Stimulated activated CD8-positive, alpha-beta memory T cell treated with anti-CD3 and anti-CD28 coated beads, Interleukin-7, amount 100 ng/mL, for 1 hour (primary cell): ENCODE measurements at places on chromosomes 1 and 21.

GRCh38 chr1:51667561-51667960, 50.7 kb downstream of the OSBPL9 start:
- DNase-seq = no peak

DNA sequence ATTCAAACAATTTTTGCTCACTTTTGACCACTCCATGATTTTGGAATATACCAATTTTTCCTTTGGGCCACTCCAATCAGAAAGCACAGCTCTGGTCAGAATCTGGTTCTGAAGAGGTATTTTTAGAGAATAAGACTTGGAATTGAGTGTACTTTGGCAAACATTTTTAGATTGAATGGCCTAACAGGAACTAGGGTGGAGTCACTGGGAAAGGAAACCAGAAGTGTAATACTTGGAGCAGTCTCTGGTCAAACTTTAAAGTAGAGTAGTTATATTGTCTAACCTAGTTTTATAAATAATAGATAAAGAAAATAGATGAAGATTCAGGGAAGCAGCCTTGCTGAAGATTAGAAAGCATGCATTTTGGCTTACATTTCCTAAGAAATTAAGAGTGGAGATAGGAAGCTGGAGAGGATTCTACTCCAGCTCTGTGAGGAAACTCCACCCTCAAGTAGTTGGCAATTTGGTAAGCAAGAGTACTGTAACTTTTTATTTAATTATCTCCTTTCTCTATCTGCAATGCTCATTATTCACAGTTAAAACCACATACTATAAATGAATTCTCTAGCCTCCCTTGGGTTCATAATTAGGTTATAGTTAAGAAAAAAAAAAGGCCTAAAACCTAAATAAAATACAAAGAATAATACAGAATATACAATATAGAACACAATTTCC, 15.8 kb downstream of the STIL start:
- DNase-seq = no peak

GRCh38 chr1:241994171-241994570, 4.7 kb downstream of the MAP1LC3C start:
- DNase-seq = no peak

DNA sequence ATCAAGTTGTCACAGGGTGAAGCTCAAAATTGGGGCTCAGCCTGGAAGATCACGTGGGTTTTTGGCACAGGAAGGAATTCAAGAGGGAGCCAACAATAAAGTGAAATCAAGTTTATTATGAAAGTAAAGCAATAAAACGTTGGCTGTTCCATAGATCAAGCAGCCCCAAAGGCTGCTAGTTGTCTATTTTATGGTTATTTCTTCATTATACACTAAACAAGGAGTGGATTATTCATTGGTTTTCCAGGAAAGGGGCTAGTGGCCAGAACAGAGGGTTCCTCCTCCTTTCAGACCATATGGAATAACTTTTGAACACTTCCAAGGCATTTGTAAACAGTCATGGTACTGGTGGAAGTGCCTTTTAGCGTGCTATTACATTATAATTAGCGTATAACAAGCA, 723.5 kb upstream of the ADAMTS5 start:
- DNase-seq = no peak

GRCh38 chr1:111599781-111600693, 19.6 kb upstream of the RAP1A start:
- DNase-seq = no peak

DNA sequence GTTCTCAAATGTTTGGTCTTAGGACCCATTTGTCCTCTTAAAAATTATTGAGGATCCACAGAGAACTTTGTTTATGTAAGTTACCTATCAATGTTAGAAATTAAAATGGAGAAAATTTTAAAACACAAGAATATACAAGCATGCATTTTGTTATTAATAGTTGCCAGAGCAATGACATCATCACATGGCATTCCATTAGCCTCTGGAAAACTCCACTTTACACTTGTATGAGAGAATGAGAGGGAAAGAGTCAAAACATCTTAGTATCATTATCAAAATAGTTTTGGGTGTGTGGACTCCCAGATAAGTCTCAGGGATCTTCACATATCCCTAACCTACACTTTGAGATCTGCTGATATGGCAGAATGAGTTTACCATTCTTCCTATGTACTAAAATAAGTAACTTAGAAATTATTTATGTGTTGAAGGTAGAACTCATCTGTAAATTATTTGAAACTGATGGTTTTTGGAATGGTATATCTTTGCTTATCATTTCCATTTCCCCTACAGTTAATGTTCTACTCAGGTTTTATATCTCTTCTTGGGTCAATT, 48.8 kb downstream of the RNF220 start:
- no peak for DNase-seq

DNA sequence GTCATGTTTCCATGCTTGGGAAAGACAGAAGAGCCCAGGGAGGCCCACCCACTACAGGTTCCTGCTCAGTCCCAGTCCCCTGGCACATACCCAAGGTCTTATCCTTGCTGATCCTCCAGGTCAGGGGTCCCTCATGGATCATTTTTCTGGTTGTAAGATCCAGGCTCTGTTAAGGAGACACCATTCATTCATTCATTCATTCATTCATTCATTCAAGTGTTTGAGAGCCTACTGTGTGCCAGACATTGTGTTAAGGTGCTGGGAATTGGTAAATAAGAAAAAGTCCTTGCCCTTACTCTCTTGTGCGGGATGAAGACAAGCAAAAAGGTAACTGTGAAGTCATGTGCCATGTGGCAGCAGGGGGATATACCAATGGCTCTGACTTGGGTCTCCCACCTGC, 23.8 kb downstream of the LRRC71 start:
- DNase-seq = no peak

DNA sequence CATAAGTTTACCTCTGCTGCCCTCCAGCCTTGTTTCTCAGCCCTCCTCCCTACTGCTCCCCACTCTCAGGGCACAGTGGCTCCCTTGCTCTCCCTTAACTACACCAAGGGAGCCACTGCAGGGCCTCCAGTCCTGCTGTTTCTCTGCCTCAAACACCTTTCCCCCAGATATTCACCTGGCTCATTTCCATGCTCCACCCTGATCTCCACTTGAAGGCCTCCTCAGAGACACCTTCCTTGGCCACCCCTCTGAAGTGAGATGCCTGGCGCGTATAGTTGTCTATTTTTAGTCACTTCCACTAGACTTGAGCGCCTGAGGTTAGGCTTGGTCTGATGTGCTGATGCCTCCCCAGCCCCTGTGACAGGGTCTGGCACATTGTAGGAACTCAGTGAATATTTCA, 34.9 kb downstream of the SEC16B start:
- no peak for DNase-seq

DNA sequence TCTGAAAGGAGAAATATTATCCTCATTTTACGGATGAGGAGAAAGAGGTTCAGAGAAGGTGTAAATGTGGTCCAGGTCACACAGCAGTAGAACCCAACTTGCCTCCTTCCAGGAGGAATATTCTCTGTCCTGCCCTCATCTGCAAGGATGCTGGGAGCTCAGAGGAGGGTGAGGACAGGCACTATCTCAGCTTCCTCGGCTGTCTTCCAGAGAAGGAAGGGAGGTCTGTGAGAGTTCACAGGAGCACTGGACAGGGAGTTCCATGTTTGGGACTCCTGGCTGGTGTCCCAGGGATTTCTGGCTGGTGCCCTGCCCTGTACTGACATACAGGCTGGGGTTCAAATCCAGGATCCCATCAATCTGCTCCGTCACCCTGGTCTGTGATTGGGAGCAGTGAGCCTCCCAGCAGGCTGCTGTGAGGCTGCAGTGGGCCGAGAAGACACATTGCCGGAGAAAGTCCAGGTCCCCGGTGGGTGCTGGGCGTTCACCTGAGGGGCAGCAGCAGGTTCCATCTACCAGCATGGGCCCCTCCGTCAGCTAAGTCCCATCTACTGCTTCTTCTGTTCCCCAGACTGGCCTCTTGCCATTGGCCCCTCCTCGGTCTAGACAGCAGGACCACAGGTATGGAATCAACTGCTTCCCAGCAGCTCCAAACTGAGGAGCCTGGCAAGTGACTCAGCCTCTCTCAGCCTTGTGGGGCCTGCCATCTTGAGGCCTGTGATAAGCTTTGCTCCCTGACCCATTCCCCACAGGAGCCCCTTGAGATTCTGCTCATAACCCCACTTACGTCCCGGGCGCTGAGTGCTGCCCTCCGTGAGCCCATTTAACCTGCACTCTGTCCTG, 8.5 kb upstream of the BSND start:
- no peak for DNase-seq

DNA sequence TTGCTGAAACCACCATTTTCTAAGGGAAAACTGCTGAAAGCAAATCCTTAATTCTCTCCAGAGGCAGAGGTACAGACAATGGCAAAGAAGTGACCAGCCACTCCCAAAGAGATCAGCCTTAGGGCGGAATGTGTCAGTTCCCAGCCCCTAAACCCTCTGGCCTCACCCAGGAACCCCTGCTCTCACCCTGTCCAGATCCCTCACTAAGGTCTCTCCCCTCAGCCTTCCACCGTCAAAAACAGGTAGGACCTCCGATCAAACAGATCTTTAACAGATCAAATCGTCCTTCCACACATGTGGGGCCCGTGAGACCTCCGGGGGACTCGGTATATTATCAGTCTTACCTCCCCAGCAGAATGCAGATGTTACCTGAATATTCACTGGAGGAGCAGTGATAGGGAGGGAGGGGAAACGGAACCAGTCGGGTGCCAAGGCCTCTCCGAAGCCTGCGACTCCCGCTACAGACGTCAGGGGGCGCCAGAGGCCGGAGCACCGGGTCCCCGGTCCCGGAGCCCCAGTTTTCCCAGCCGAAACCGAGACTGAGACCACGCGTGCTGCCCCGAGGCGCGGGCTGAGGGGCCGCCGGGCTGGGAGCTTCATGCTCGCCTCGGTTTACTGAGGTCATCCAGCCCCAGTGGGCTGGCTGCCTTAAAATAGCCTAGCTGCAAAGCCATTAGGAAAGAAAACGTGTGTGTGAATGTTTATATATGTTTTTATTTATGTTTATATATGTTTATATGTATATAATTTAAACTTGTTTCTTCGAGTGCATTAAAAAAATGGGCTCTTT, 23.6 kb downstream of the GPA33 start:
- DNase-seq = peak; percentile 61

DNA sequence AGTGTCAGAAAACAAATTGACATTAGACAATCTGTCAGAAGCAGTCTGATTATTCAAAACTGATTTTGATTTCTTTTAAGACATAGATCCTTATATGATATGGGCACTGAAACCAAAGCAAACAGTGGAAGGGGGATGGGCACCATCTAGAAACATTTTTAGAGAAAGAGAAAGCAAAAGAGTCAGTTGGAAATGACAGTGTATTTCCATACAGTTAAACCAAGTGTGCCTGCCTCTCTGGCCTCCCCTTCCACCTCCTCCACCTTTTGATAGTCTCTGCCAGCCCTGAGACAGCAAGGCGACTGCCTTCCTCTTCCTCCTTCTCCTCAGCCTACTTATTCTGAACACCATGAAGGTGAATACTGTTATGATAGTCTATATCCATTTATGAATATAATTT, 949.7 kb downstream of the AMY1C start:
- DNase-seq = no peak

DNA sequence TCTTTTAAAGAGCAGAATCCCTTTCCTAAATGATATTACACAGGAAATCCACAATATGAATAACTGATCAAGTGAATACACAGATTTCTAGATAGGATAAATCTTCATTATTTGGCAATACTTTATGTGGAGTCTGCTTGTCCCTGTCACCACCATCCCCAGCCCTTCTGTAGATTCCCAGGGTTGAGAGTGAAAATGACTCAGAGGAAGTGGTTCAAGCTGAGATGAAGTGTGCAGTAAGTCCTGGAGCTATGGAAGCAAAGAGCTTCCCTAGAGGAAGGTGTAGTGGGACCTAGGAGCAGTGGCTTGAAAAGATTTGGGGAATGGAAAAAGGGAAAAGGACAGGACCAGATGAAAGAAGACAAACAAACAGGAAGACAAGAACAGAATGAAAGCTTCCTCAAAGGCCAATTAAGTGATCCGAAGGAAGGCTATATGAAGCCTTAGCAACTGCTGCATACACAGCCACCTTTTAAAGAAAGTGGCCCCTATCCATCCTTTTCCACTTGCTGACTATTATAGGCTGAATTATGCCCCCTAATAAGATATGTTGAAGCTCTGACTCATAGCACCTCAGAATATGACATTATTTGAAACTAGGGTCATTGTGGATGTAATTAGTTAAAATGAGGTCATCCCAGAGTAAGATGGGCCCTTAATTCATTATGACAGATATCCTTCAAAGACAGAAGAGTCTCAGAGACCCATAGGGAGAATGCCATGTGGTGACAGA, 96.5 kb upstream of the CAMK1G start:
- DNase-seq = no peak

- no peak for DNase-seq
Observed at GRCh38 chr1:211724687-211725196, 49.3 kb upstream of the NEK2 start.

DNA sequence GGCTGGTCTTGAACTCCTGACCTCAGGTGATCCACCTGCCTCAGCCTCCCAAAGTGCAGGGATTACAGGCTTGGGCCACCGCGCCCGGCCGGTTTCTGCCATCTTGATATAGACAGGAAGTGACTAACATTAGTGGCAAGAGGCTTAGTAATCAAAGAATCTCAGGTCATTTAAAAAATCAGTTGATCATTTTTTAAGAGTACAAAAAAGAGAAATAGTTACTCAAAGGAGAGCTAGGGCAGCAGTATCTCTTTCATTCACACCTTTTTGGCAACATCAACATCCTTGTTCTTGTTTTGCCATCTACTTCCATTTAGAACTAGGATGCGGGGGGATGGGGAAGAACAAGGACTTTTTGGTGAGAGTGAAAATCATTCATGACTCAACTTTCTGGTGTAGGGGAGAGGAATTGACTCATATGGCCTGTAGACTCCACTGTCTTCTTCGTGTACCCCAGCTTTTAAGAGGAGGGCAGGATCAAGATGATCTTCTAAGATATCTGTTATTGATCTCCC, 8.8 kb downstream of the FCRLB start:
- no peak for DNase-seq

- DNase-seq = no peak
Observed at GRCh38 chr1:40299366-40300248, 17.5 kb downstream of the COL9A2 start.

GRCh38 chr1:49111931-49112330, 335.2 kb upstream of the BEND5 start:
- DNase-seq = no peak

GRCh38 chr1:173682184-173682583, 12.5 kb upstream of the ANKRD45 start:
- DNase-seq = no peak

DNA sequence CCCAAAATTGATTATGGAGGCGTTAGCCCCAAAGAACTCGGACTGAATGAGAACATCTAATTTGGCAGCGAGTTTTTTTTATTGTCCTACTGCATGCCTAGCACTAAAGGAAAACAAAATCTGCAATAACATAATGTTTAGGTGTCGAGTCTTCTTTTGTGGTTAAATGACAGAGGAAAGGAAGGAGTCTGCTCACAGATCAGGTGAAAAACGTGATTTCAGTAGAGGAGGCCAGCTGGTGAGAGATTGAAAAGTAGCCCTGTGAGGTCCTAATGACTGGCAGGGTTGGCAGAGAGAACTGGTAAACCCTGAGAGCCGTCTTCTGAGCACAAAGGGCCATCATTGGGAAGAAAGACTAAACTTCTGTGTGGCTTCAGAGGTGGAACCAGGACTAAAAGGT, 24.2 kb downstream of the WDTC1 start:
- DNase-seq = no peak

- no peak for DNase-seq
Observed at GRCh38 chr1:209456878-209457277, 126.6 kb upstream of the CAMK1G start.
